ENCODE measurements at places on chromosomes 2 and 18.

DNA sequence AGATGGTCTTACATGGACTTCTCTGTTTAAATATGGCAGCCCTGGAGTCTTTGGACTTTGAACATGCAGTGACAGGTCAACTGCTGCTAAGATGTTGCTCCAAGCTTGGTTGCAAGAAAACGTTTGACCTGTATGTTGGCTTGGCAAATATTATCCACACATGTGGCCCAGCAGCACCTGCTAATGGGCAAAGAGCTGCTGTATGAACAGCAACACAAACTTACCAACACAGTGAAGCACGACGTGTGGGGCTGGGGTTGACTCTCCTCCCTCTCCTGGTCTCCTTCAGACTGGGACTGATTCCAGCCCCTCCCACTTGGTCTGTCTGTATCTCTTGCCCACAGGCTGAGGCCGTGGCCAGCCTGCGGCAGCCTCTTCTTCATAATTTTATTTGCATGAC lies 3.8 kb downstream of the KCNE4 start:
- no peak overlapping the region for H3K4me3 ChIP-seq
- DNase-seq = no peak
- no peak overlapping the region for H3K27ac ChIP-seq
- no peaks in the 10 kb centered on the region for H3K27me3 ChIP-seq
- H3K36me3 ChIP-seq = no peaks in the 10 kb centered on the region

DNA sequence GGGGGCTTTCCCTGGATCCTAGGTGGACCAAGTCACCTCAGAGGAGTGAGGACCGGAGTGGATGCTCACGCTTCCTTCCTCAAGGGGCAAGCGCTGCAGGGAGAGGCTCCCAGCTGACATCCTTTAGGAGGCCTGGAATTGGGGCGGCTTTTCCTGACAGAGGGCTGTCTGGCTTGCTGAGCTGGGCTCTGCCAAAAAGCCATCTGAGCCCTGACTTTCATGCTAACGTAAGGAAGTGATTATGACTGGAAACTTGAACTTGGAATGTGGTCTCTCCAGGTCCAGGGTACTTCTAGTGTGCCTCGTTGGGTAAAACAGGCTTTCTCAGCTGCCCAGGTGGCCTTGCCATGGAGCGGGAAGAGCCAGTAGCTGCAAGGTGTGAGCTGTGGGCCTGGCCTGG lies 268.3 kb upstream of the SPRED2 start:
- H3K27me3 ChIP-seq = peaks cover 8% of the 10 kb centered on the region
- no peaks in the 10 kb centered on the region for H3K36me3 ChIP-seq
- H3K27ac ChIP-seq = no peak overlapping the region
- H3K4me3 ChIP-seq = no peak overlapping the region
- H3K4me1 ChIP-seq = no peaks in the 10 kb centered on the region
- no peak for DNase-seq

- DNase-seq = no peak
- H3K27ac ChIP-seq = no peak overlapping the region
- H3K4me1 ChIP-seq = no peaks in the 10 kb centered on the region
- no peak overlapping the region for H3K4me3 ChIP-seq
- H3K27me3 ChIP-seq = no peaks in the 10 kb centered on the region
Observed at GRCh38 chr18:29034113-29034856, 857.4 kb upstream of the CDH2 start.

- H3K4me1 ChIP-seq = no peaks in the 10 kb centered on the region
- H3K4me3 ChIP-seq = no peak overlapping the region
- no peaks in the 10 kb centered on the region for H3K27me3 ChIP-seq
- H3K36me3 ChIP-seq = no peaks in the 10 kb centered on the region
- H3K27ac ChIP-seq = no peak overlapping the region
Observed at GRCh38 chr2:217555081-217555876, 447.5 kb downstream of the TNS1 start.

GRCh38 chr2:71071681-71072398 lies 3.4 kb downstream of the NAGK start:
- peak; percentile 50 for DNase-seq
- peaks cover 47% of the 10 kb centered on the region for H3K4me1 ChIP-seq
- peak overlapping the region; percentile 48 for H3K27ac ChIP-seq
- H3K36me3 ChIP-seq = peaks cover 15% of the 10 kb centered on the region
- H3K27me3 ChIP-seq = no peaks in the 10 kb centered on the region

DNA sequence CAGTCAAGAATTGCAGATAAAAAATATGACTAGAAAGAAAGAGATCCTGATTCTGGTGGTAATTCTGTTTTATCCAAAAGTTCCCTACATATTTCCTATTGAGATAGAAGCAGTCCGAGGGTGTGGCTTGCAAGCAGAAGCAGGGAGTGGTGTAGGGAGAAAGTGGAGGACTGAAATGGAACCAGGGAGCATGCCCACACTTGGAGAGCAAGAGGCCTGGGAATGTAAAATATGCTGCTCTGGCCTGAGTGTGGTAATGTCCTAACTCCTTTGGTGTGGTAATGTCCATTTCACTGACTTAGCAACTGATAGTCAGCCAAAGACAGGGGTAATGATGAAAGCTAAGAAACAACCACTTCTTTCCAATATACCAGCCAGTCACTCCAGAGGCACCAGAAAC lies 30.1 kb upstream of the FMNL2 start:
- no peak for DNase-seq
- no peaks in the 10 kb centered on the region for H3K4me1 ChIP-seq
- peaks cover 4% of the 10 kb centered on the region for H3K27me3 ChIP-seq
- no peaks in the 10 kb centered on the region for H3K36me3 ChIP-seq
- no peak overlapping the region for H3K27ac ChIP-seq

- H3K4me3 ChIP-seq = no peak overlapping the region
- no peak overlapping the region for H3K27ac ChIP-seq
- DNase-seq = no peak
- H3K27me3 ChIP-seq = peaks cover 8% of the 10 kb centered on the region
- H3K36me3 ChIP-seq = peaks cover 6% of the 10 kb centered on the region
- peaks cover 3% of the 10 kb centered on the region for H3K4me1 ChIP-seq
Observed at GRCh38 chr2:19911808-19912509, 10.2 kb upstream of the TTC32 start.

GRCh38 chr2:232328516-232329460 lies 49.8 kb upstream of the ALPP start:
- peaks cover 4% of the 10 kb centered on the region for H3K4me1 ChIP-seq
- H3K27ac ChIP-seq = no peak overlapping the region
- H3K27me3 ChIP-seq = no peaks in the 10 kb centered on the region
- no peak for DNase-seq
- H3K36me3 ChIP-seq = no peaks in the 10 kb centered on the region
- H3K4me3 ChIP-seq = no peak overlapping the region

DNA sequence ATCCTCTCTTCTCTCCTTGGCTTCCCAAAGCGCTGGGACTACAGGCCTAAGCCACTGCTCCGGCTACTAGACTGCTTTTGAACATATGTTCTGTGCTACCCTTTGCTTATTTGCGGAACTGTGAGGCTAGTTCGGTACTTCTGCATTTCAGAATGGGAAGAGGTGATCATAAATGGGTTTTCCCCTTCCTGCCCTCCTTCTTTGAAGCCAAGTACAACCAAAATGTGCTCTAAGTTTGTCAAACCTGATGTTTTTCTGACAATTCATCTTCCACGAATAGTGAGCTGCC lies 1.7 kb upstream of the ESCO1 start:
- H3K36me3 ChIP-seq = no peaks in the 10 kb centered on the region
- H3K4me3 ChIP-seq = no peak overlapping the region
- H3K27ac ChIP-seq = no peak overlapping the region
- H3K27me3 ChIP-seq = no peaks in the 10 kb centered on the region

- no peak overlapping the region for H3K27ac ChIP-seq
- H3K36me3 ChIP-seq = no peaks in the 10 kb centered on the region
- H3K4me1 ChIP-seq = peaks cover 33% of the 10 kb centered on the region
- H3K27me3 ChIP-seq = peaks cover 16% of the 10 kb centered on the region
- DNase-seq = no peak
- no peak overlapping the region for H3K4me3 ChIP-seq
Observed at GRCh38 chr2:75055142-75055819, 96.8 kb downstream of the POLE4 start.

GRCh38 chr2:235366807-235367206 lies 127.0 kb upstream of the AGAP1 start:
- no peaks in the 10 kb centered on the region for H3K36me3 ChIP-seq
- H3K27ac ChIP-seq = no peak overlapping the region
- no peaks in the 10 kb centered on the region for H3K4me1 ChIP-seq
- no peaks in the 10 kb centered on the region for H3K27me3 ChIP-seq

All from activated CD8-positive, alpha-beta memory T cell treated with anti-CD3 and anti-CD28 coated beads, Interleukin-2, amount 10 ng/mL, durations not matched to agents 7 days and 5 days (primary cell).